Activated B cell treated with CpG ODN at 0.5 μM for 24 hours (primary cell): ENCODE measurements at places on chromosomes 7 and 10. TPM values are rescaled to one million over a fixed set of nuclear protein-coding genes. Genes with fewer than 3 reads are reported as not detected.
A peak's percentile ranks its signal among the peaks of the same experiment; 100 is the strongest.

Gene CFTR
- total RNA-seq, result not detected in 2 replicates

Gene ASB10
- total RNA-seq, result not detected in 2 replicates

Gene GATA3
- total RNA-seq, result 0.34 and 0.53 TPM in 2 replicates

Gene FOXI2
- total RNA-seq, result not detected in 2 replicates

Gene UCMA
- not detected in 2 replicates for total RNA-seq

Gene APBB1IP
- total RNA-seq, result 79.1 and 85.5 TPM in 2 replicates

Gene OR2F2
- not detected in 2 replicates for total RNA-seq

DNA sequence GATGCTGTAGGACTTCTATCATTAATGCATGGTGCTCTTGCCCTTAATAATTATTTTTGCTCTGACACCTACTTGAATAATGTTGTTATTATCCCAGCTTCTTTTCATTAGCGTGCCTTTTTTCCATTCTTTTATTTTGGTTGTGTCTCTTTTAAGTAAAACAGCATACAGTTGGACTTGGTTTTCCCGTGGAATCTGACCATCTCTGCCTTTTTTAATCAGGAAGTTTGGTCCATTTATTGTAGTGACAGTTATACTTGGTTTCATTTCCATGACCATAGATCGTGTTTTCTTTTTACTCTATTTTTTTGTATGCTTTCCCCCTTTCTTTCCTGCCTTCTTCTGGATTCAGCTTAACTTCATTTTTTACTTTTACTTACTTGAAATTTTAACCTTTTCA, 4.6 kb downstream of the PAPOLB start:
- no peak for DNase-seq
- no peak overlapping the region for H3K27ac ChIP-seq
- no peak overlapping the region for H3K4me3 ChIP-seq
- peaks cover 19% of the 10 kb centered on the region for H3K27me3 ChIP-seq

DNA sequence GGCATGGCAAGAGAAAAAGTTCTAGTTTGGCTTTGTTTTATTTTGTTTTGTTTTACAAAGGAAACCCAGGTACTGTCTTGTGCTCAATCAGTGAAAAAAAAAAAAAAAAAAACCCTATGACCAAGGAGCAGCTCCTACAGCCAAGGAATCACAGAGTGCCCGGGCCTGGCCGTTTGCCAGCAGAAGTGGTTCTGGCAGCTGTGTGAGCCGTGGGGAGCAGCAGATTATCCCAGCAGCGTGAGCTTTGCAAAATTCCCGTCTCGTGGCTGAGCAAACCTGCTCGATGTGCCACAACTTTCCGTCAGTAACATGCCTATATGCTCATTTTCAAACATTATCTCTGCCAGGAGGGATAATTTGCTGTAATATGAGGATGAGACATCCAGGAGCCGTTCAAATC, 293.7 kb downstream of the POU6F2 start:
- H3K36me3 ChIP-seq, result no peaks in the 10 kb centered on the region
- H3K27me3 ChIP-seq, result peaks cover 1% of the 10 kb centered on the region
- no peak overlapping the region for H3K4me3 ChIP-seq
- H3K27ac ChIP-seq, result no peak overlapping the region
- DNase-seq, result no peak

DNA sequence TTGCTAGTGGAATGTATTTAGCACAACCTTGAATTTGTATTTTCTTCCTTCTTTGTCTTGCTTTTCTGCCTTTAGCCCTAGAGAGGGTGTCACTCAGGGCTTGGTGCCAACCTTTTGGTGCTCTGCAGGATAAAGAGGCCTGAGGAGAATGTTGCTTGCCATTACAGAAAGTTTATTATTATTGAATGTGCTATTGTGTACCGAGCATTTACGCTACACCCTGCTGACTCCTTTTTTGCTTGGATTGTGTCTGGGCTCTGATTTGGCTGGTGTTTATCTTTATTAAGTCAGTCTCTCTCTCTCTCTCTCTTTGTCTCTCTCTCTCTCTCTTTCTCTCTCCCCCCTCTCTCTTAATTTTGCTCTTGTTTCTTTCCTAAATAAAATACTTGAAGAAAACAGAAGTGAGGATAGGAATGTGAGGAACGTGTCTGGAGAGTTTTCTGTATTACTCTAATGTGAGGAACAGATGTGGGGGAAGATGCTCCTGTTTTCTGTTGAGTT, 284.4 kb upstream of the PHYHIPL start:
- H3K4me1 ChIP-seq, result no peaks in the 10 kb centered on the region
- H3K27ac ChIP-seq, result no peak overlapping the region
- DNase-seq, result no peak
- no peaks in the 10 kb centered on the region for H3K36me3 ChIP-seq
- H3K27me3 ChIP-seq, result no peaks in the 10 kb centered on the region

- no peak for DNase-seq
- no peaks in the 10 kb centered on the region for H3K4me1 ChIP-seq
- H3K4me3 ChIP-seq, result no peak overlapping the region
- H3K36me3 ChIP-seq, result no peaks in the 10 kb centered on the region
- no peak overlapping the region for H3K27ac ChIP-seq
- peaks cover 2% of the 10 kb centered on the region for H3K27me3 ChIP-seq
These were observed 240.4 kb downstream of the ARL4A start for GRCh38 chr7:12927635-12928434.

- no peaks in the 10 kb centered on the region for H3K4me1 ChIP-seq
- no peaks in the 10 kb centered on the region for H3K27me3 ChIP-seq
- DNase-seq, result no peak
- H3K4me3 ChIP-seq, result no peak overlapping the region
- no peak overlapping the region for H3K27ac ChIP-seq
These were observed 68.1 kb downstream of the CPEB3 start for GRCh38 chr10:92222603-92223262.

DNA sequence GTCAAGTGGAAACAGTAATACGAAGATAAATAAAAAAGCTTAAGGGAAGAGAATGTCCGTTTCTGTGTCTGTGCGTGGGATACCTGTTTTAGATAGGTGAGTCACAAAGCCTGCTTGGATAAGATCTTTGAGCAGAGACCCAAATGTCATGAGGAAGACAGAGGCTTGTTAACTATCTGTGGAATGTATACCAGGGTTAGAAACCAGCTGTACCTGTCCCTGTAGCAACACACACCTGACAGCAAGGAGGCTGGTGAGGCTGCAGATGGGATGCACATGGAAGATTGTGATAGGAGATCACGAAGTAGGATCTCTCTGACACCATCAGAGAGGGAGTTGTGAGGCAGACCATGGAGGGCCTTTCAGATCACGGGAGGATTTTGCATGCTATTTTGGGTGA, 105.3 kb downstream of the ARHGAP21 start:
- H3K27me3 ChIP-seq, result no peaks in the 10 kb centered on the region
- no peak overlapping the region for H3K4me3 ChIP-seq
- no peak overlapping the region for H3K27ac ChIP-seq
- peaks cover 5% of the 10 kb centered on the region for H3K4me1 ChIP-seq
- H3K36me3 ChIP-seq, result no peaks in the 10 kb centered on the region

DNA sequence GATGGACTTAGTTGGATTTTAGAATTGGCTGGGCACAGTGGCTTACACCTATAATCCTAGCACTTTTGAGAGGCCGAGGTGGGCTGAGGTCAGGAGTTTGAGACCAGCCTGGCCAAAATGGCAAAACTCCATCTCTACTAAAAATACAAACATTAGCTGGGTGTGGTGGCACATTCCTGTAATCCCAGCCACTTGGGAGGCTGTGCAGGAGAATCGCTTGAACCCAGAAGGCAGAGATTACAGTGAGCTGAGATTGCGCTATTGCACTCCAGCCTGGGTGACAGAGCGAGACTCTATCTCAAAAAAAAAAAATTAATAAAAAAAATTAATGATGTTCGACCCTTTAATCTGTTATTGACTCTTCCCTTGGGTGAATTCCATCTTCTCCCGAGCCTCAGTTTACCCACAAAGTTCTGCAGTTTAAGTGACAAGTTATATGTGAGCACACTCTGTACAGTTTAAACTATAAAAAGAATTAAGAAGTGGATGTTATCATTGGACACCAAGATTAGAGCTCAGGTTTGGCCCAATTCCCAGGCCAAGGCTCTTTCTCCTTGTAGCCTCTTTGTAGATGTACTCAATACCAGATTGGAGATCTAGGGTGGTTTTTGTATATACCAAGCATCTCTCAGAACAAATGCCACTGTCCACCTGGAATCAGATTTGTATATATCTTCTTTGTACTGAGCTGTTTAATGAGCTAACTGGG, 15.0 kb downstream of the KAT6B start:
- H3K27me3 ChIP-seq, result no peaks in the 10 kb centered on the region
- no peak overlapping the region for H3K4me3 ChIP-seq
- H3K4me1 ChIP-seq, result peaks cover 18% of the 10 kb centered on the region
- H3K27ac ChIP-seq, result no peak overlapping the region

DNA sequence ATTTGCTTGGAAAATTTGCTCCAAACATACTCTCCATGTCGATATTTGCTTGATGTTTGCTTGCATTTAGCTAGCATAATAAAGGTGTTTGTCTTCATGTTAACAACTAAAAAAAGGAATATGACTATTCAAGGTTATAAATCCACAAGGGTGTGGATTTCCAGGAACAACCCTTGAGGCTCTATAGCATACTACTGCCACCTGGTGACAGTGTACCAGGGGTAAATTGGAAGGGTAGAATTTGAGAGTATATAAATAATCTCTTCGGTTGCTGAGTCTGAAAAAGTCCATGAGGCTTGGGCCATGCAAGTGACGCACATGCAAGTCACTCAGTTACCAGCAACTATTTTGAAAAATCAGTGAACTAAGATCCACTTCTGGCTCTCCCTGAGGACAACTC, 68.4 kb downstream of the SLIT1 start:
- no peak overlapping the region for H3K27ac ChIP-seq
- no peaks in the 10 kb centered on the region for H3K4me1 ChIP-seq
- peaks cover 17% of the 10 kb centered on the region for H3K27me3 ChIP-seq
- no peak for DNase-seq
- no peak overlapping the region for H3K4me3 ChIP-seq

- H3K36me3 ChIP-seq, result no peaks in the 10 kb centered on the region
- DNase-seq, result no peak
These were observed 12.2 kb upstream of the HNRNPF start for GRCh38 chr10:43421201-43421507.

DNA sequence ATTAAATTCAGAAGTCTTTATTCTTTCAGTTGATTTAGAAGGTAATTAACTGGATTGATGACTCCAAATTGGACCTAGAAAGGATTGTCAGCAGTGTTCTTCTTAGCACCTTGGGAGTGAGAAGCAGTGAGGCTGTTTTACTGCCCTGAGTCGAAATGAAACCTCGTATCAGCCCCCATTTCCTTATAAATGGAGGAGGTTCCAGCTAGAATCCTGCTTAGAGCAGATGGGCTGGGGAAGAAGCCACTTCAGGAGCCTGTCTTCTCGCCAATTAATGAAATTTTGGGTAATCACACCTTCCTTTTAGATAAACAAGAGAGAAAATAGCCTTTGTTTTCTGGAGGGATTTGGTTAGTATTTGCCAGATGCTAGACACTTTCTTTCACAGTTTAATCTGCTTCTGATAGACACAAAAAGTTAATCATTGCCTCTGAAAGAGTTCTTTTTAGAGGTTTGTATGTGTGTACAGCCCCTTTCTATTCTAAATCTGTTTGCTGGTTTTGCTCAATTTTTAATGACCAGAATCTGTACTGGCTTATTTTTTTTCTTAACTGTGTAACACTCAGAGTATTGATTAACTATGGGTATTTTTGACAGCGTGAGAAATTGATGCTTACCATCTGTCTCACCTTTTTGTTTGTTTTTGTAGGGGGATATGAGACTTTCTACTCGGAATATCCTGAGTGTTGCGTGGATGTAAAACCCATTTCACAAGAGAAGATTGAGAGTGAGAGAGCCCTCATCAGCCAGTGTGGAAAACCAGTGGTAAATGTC, 4.6 kb downstream of the DUSP5 start:
- peak overlapping the region; percentile 72 for H3K4me3 ChIP-seq
- no peak for DNase-seq
- H3K36me3 ChIP-seq, result peaks cover 52% of the 10 kb centered on the region
- no peaks in the 10 kb centered on the region for H3K27me3 ChIP-seq
- H3K27ac ChIP-seq, result peak overlapping the region; percentile 90

GRCh38 chr10:14648946-14649345, 125.8 kb downstream of the FAM107B start:
- H3K4me1 ChIP-seq, result peaks cover 81% of the 10 kb centered on the region
- peak overlapping the region; percentile 98 for H3K27ac ChIP-seq
- H3K36me3 ChIP-seq, result no peaks in the 10 kb centered on the region

- H3K4me3 ChIP-seq, result no peak overlapping the region
- H3K36me3 ChIP-seq, result no peaks in the 10 kb centered on the region
- DNase-seq, result no peak
- H3K27me3 ChIP-seq, result peaks cover 15% of the 10 kb centered on the region
- H3K27ac ChIP-seq, result no peak overlapping the region
These were observed 23.0 kb downstream of the SFR1 start for GRCh38 chr10:104144931-104145330.

GRCh38 chr10:112395809-112396530, 22.1 kb downstream of the ACSL5 start:
- peaks cover 32% of the 10 kb centered on the region for H3K36me3 ChIP-seq
- no peaks in the 10 kb centered on the region for H3K27me3 ChIP-seq
- H3K4me3 ChIP-seq, result no peak overlapping the region
- H3K4me1 ChIP-seq, result peaks cover 4% of the 10 kb centered on the region
- no peak for DNase-seq

DNA sequence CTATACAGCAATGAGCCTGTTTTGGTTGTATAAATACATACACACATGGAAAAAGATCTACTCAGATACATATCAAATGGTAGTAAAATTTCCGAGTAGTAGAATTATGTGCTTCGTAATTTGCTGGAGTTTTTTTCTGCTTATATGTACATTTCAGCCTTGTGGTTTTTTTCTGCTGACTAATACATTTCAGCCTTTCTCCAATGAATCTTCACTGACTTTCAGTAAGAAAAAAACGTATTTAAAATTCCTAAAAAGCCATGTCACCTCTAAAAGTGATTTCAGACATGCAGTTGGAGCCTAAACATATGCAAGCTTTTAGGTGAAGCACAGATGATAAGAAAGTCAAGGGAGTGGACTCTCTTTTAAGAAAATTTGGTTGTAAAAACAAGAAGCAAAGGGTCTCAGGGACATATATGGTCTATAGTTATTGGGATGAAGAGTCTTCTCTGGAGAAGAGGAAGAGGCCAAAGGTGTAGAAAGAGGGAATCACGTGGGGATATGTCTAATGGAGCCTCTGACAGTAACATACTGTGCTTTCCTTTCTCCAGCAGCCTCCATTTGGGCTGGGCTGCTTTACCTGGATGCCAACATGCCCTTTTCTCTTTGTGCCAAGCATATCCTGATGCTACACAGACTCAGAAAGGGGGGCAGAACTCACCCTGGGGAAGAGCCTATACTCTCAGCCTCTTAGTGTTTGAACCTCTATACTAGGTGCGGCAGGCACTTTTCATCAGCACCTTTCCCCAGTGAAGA, 2.4 kb downstream of the AMPH start:
- H3K27ac ChIP-seq, result no peak overlapping the region
- peaks cover 57% of the 10 kb centered on the region for H3K27me3 ChIP-seq
- no peak for DNase-seq

- peak within 1 kb of the TSS; percentile 85 for H3K27ac ChIP-seq
- H3K27me3 ChIP-seq, result peaks cover 2% of the 10 kb centered on the region
- peaks cover 29% of the 10 kb centered on the region for H3K36me3 ChIP-seq
- peak; percentile 55 for DNase-seq
- peaks cover 46% of the 10 kb centered on the region for H3K4me1 ChIP-seq
- peak within 1 kb of the TSS; percentile 90 for H3K4me3 ChIP-seq
These were observed at the start of gene CALHM2 for GRCh38 chr10:103451831-103452505. Gene CALHM2 (minus strand): TSS chr10:103452370. CDS start chr10:103449941, 2,429 bp downstream.

GRCh38 chr10:82160307-82160706, 285.3 kb downstream of the NRG3 start:
- no peak overlapping the region for H3K27ac ChIP-seq
- no peaks in the 10 kb centered on the region for H3K36me3 ChIP-seq
- H3K4me3 ChIP-seq, result no peak overlapping the region
- DNase-seq, result no peak
- no peaks in the 10 kb centered on the region for H3K27me3 ChIP-seq
